ENCODE measurements at places on chromosomes 7 and 10.
A peak's percentile ranks its signal among the peaks of the same experiment; 100 is the strongest.

- no peak for DNase-seq
These were observed 479.3 kb downstream of the DNAJB6 start for GRCh38 chr7:157816086-157816485.

DNA sequence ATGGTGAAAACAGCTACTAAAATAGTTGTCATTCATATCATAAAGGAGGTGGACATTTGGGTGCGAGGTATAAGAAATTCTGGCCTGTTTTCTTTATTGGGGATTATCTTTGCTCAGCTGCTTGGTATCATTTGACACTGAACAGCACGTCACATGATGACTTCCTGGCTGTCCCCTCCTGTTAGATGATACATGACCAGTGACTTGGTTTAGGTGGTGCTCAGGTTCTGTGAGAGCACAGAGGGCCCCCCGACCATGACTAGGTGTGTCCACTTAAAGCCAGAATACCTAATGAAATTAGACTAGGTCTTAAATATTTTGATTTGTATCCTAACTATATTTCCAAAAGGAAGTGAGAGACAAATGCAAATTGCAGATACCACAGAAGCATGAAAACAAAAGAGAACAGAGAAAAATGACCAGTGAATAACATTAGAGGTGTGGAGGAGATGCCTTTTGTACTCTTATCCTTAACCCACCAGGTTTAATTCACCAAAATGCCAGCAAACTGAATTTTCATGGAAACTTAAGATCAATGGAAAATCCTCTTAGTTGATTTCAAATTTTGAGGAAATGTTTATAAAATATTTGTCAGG, 50.6 kb upstream of the GJD4 start:
- DNase-seq = no peak

GRCh38 chr7:99244939-99245338, 27.7 kb upstream of the MYH16 start:
- DNase-seq = no peak

GRCh38 chr7:155003376-155004214, 671 bp upstream of the PAXIP1 start:
- DNase-seq = peak; percentile 84

- DNase-seq = no peak
These were observed 144.1 kb downstream of the TCF7L2 start for GRCh38 chr10:113094114-113094486.

DNA sequence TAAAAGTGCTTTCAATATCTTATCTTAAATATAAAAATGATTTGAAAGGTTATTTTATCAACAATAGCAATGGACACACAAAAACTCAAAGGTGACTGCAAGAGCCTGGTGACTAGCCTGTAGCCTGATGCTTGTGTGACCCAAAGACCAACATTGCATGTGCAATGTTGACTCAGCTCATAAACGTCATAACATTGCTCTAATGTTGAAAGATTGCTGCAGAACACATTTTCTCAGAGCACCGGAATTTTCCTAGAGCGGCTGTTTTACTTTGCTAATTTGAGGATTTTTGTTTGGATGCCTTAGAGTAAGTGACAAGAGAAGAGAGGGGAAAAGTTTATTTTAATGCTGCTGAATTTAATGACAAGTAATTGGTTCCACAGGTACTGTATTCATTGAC, 107.1 kb downstream of the RAB18 start:
- no peak for DNase-seq

DNA sequence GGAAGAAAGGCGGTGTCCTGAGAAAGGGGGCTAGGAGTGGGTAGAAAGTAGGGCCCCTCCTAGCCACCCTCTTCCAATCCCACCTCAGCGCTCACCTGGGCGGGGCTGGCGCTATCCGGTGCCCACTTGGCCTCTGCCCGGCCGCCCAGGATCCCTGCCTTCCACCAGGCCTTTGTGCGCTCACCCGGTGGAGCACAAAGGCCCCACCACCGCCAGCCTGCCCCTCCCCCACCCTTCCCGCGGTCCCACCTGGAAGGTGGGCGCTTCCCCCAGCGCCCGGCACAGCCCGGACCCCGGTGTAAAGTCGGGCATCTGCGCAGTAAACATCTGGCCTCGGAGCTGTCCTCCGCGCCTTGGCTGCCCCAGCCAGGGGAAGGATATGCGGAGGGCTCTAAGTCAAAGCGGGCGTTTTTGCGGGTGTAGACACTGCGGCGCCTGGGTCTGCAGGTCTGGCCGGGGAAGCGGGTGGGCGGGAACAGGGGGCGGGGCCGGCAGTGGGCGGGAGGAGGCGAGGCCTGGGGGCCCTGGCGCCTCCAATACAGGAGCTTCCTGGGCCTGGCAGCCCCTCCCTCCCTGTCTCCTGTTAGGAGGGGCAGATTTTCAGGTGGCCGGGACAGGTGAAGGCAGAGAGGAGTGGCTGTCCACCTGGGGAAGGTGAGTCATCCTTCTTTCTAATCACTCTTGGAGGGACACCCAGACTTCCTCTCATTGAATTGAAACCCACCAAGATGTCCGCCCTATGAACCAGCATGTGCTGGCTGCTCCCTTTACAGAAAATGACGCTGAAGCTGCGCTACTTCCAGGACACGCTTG, 49.3 kb downstream of the PNLIPRP2 start:
- no peak for DNase-seq

DNA sequence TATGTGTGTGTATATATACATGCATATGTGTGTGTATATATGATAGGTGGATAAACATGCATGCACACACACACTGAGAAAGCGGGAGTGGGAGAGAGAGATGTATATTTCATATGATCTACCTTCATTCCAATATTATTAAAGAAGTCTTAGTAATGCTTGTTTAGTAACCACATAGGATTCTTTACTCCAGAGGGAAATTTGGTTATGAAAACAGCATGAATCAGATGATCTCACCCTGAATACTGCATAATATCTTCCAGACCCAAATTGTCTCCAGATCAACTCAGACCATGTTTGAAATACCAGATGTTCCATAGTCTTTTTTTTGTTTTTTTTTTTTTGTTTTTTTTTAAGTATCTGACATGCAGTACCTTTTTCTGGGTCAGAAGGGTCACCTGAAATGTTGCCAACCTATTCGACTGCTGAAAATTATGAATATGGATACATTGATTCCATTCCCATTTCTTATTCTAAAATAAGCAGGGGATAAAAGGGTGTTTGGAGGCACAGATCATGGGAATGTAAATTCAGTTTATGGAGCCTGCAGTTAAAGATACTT, 17.4 kb downstream of the TES start:
- DNase-seq = no peak

- no peak for DNase-seq
These were observed 49.4 kb upstream of the MSRB2 start for GRCh38 chr10:23046027-23046426.

DNA sequence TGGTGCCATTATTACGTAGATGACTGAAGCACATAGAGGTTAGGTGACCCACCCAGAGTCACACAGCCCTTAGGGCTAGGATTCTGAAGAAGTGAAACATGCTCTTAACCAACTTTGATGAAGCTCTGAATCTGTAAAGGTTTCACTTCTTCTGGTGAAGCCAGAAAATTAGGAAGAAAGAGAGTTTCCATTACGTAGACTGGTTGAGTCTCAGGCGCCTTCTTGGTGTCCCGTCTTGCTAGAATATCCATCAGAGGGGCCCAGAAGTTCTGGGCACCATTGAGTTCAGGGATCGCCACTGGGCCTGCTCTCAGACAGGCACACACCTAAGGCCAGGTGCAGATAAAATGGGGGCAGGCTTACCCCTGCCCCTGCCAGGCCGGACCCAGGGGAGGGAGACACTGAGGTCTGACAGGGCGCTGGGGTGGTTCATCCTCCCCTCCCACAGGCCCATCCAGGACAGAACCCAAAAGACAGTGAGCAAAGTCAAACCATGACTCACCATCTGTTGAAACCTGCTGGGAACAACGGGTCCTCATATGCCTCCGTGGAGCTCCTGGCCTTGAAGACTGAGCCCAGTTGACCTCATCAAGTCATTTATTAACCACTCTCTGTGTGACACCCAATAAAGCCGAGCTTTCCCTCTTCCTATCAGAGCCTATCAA, 33.2 kb downstream of the DRGX start:
- DNase-seq = no peak

DNA sequence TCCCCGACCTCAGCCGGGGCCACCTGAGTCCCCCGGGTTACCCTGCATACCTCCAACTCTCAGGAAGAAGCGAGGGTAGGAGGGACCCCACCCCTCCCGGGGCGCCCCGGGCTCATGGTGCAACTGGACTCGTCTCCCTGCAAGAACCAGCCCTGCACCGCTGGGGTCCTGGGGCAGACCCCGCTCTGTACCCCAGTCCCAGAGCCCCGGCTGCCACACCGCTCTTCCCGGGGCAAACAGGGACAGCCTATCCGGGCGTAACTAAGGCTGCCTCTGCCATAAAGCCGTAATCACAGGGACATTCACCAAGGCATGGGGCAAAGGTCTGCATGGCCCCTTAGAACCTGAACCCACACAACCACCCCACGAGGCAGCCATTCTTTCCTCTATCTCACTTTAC, 6.7 kb upstream of the MAFK start:
- DNase-seq = no peak

DNA sequence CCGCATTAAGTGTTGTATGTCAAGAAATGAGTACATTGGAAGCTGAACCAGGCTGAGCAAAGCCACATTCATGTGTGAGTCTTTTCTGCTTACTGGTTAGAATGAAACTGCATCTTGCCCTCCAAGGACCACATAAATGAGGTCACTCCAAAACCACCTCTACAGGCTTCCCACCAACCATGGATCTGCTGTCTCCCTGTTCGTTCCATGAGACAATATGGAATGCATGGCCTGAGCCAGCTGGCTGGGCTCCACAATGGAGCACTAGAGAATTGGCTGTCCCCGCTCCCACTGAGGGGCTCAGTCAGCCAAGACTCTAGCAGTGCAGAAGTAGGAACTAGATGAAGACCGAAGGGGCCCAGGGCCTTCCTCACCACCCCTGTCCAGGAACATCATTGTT, 120.8 kb downstream of the TNS3 start:
- DNase-seq = no peak

DNA sequence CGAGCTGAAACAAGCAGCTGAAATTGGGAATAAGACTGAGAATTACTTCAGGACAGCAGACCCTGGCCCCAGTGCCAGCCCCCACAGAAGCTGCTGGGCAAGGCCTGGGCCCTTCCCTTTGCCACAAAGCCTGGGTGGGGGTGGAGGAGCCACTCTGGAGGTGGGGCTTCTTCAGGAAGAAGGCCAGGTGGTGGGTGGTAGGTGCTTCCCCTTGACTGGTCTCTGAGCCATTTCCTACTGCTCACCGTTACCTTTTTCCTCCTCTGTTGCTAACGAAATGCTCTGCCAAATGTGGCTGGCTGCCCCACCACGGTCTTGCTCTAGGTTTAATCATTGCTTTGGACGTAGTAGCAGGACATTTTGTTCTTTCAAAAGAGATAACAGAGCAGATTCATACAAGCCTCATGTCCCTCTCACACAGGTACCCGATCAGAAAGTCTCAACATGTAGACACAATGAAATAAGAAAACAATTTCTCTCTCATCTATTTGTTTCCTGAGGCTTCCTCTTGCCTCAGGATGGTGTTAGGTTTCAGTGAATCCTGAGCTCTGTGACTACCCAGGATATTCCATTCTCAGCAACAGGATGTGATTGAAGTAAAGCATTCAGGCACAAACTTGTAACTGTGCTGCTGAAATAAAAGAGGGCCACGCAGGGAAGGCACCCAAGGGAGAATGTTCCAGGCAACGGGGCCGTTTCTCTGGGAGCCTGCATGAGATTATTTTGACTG, 66.5 kb downstream of the WDR11 start:
- DNase-seq = no peak
